ENCODE measurements at places on chromosomes 16 and 17. TPM values are rescaled to one million over a fixed set of nuclear protein-coding genes. Genes with fewer than 3 reads are reported as not detected.

Gene RARA
- 8.7 TPM for polyA plus RNA-seq

Gene HSD3B7
- 4.3 TPM for polyA plus RNA-seq

Gene SLC5A10
- not detected for polyA plus RNA-seq

Gene IL34
- 3.1 TPM for polyA plus RNA-seq

Gene SYCE1L
- polyA plus RNA-seq: 5.8 TPM

Gene PSMD11
- 360 TPM for polyA plus RNA-seq

Gene MILR1
- not detected for polyA plus RNA-seq

Gene HS3ST2
- polyA plus RNA-seq: 2.1 TPM

Gene ANKFN1
- not detected for polyA plus RNA-seq

Gene G6PC1
- not detected for polyA plus RNA-seq

DNA sequence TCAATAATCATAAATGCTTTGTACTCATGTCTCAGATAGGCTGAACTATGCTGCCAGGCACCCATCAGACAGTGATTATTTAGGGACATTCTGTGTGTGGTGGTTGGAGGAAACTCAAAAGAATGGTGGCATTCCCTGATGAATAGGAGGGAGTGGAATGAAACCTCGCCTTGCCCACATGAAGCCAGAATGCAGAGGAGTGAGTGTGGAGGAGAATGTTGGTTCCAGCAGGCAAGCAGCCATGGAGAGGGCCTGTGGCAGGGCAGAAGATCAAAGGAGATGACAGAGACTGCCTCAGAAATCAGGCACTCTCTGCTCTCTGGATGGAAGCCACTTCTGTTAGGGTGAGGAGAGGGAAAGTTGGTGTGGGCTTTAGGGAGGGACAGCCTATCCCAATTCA is 22.5 kb downstream of the KCTD19 start:
- DNase-seq: no peak

DNA sequence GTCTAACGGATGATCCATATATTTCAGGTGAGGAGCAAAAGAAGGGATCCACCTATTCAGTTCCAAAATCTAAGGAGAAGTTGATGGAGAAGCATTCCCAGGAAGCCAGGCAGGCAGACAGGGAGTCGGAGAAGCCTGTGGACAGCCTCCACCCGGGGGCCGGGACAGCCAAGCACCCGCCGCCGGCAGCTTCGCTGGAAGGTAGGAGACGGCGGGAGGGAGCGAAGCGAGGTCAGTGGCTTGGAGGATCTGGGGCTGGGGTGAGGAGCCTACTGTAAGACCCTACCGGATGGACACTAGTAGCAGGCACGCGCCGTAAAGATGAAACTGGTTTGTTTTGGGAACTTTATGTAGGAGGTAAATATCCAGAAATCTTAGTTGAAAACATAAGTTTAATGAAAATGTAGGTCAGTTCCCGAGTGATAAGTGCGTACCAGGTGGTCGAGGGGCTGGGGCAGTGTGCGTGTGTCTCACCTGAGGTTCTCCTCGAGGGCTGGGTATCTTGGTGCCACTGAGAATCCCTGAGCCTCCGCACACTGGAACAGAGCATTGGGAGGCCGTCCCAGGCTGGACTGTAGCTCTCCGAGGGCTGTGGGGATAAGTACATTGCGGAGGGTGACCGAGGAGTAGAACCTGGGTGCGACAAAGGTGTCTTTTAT is 714 bp downstream of the SPATA33 start:
- DNase-seq: no peak

- DNase-seq: peak; percentile 84
These were observed 21.2 kb downstream of the SMG6 start for GRCh38 chr17:2282297-2282873.

DNA sequence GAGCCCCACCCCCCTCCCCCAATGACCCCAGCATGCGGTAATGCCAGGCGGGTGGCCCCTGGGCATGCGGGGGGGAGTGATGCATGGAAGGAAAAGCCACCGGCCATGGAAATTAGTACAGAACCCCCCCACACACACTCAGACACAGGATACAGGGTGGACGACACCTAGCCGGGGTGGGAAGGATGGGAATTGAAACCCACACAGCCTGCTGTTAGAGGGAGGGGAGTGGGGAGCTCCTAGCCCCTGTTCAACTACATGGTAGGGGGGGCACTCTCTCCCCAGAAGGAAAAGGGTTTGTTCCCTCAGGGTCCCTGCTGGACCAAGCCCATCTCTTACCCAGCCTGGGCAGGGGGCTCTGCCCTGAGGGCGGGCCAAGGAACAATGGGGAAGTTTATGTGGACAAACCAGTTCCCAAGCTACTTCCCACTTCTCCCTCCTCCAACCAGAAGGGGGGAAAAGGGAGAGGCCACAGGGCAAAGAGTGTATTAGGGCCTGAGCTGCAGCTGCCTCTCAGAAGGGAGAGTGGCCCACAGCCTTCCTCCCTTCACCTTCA is 5.2 kb downstream of the TMUB2 start:
- peak; percentile 83 for DNase-seq

- no peak for DNase-seq
These were observed 41.2 kb downstream of the TTC19 start for GRCh38 chr17:16040710-16041251.

- DNase-seq: no peak
These were observed 681.0 kb upstream of the KIF2B start for GRCh38 chr17:53141731-53142130.

DNA sequence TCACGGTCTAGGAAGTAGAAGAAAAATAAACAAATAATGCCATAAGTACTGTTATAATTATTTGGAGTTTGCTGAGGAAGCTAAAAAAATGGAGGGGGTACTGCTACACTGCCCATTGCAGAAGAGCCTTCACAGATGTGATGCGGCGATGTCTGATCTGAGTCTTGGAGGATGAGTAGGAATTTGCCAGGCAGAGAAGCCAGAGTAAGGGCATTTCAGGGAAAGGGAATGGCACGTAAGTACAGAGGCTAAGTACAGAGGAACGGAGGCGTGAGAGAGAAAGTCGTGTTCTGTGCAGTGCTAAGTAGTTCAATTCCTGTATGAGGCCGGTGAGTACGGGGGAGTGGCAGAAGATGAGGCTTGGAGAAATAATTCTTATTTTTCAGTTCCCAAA is 741 bp upstream of the GRB2 start:
- no peak for DNase-seq

GRCh38 chr16:81861503-81861902 is 82.4 kb downstream of the PLCG2 start:
- no peak for DNase-seq

GRCh38 chr17:11369575-11369974 is 128.6 kb downstream of the SHISA6 start:
- DNase-seq: no peak

DNA sequence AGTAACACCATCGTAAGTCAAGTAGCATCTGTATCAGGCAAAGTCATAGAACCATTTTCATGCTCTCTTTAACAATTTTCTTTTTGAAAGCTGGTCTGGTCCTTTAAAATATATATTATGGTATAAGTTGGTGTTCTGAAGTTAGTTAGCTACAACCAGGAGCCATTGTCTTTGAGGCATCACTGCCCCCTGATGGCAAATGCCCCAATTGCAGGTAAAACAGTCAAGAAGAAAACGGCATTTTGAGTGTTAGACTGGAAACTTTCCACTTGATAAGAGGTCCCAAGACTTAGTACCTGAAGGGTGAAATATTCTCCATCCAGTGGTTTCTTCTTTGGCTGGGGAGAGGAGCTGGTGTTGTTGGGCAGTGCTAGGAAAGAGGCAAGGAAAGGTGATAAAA is 14.1 kb downstream of the TP53 start:
- DNase-seq: peak; percentile 85

- no peak for DNase-seq
These were observed 5.1 kb upstream of the CPSF4L start for GRCh38 chr17:73266796-73267195.

- peak; percentile 45 for DNase-seq
These were observed 3.9 kb upstream of the SGCA start for GRCh38 chr17:50161911-50162288.

GRCh38 chr16:55444754-55445485 is 34.1 kb upstream of the MMP2 start:
- no peak for DNase-seq

- DNase-seq: no peak
These were observed 87.6 kb downstream of the FOXL1 start for GRCh38 chr16:86665929-86666328.

DNA sequence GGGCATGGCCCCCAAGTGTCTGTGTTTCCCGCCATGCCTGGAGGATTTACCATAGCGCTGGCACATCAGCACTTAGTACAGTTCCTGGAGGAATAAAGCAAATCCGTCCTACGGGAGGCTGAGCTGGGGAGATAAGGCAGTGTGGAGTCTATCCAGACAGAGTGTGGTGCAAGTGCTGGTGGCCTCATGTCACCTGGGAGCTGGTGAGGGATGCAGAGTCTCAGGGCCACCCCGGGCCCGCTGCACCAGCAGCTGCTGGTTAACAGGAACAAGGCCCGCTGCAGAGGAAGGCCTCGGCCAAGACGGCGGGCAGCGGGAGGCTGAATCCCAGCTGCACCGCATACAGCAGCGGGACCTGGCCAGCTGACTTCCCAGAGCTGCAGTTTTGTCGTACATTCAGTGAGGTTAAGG is 57.3 kb upstream of the CDC42EP4 start:
- DNase-seq: no peak

DNA sequence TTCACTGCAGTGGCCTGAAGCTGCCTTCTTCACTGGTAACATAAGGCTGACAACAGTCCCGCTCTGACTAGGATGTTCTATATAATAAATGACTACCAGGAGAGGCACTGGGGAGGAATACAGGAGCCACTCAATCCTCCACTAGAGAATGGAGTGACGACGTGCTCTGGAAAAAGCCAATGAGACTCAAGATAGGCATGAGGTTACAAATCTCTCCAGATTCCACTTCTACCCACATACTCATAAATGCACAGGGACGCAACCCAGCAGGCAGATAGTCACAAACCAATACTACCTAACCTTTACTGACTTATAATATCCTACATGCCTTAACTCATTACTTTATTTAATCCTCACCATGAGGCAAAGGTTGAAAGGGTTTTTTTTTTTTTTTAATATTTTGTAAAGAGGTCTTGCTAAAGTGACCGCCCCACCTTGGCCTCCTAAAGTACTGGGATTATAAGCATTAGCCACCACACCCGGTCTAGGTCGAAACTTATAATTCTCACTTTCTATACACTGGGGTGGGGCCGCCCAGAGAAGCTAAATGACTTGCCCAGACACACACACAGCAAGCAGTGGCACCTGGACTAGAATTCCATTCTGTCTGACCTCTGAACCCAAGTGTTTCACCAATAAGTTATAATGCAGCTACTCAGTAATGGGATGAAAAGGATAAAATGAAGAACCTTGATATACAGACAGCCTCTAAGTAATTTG is 33.7 kb downstream of the TOM1L2 start:
- DNase-seq: no peak

GRCh38 chr16:30382111-30382881 is at the start of gene SEPTIN1:
Gene SEPTIN1 (minus strand): TSS chr16:30382561. CDS start chr16:30382542, 19 bp downstream.
- DNase-seq: no peak

GRCh38 chr17:82235775-82236141 is 6.9 kb downstream of the SLC16A3 start:
- no peak for DNase-seq

- DNase-seq: peak; percentile 44
These were observed 773 bp downstream of the NTN3 start for GRCh38 chr16:2471653-2472487.

- DNase-seq: no peak
These were observed 2.7 kb downstream of the ACOX1 start for GRCh38 chr17:75976175-75976848.

DNA sequence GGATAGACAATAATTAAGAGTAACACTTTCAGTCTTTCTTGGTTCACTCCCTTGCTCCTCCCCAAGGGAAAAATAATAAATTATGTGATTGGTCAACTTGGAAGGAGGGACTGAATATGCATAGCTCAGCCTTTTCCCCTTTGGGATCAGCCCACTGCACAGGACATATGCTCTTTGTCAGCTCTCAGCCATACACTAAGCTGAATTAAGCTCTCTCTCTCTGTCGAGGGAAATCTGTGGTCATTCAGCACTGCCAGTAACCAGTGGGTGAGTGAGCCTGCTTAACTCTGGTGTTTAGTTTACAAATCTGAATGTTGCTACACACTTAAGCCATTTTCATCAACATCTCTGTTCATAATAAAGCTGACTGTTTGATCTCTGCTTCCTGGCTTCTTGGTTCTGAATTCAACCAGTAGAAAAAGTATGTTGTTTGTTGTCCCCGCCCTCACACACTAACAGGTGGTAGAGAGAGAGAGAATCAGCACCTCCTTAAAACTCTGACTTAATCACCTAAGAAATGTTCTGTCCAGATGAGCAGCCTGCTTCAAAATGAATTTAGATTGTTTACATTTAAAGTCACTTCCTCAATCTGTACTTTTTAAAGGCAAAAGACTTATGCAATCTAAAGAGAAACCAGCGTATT is 102.3 kb upstream of the C17orf78 start:
- peak; percentile 8 for DNase-seq

DNA sequence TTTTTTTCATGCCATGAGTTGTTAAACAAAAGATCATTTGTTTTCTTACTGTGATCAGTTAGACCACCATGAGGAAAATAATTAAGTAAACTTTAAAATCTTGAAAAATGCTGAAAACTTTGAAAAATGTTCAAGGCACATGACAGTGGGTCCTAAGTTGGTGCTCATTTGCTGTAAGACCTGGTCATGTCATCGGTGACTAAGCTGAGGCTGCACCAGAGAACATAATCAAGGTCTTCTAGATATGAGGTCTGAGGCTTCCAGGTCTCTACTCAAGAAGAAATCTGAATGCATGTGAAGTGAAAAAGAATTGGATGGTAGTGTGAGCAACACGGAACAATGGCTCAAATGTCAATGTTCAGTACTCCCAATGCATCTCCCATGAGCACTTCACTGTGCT is 87.6 kb downstream of the CFDP1 start:
- DNase-seq: no peak

DNA sequence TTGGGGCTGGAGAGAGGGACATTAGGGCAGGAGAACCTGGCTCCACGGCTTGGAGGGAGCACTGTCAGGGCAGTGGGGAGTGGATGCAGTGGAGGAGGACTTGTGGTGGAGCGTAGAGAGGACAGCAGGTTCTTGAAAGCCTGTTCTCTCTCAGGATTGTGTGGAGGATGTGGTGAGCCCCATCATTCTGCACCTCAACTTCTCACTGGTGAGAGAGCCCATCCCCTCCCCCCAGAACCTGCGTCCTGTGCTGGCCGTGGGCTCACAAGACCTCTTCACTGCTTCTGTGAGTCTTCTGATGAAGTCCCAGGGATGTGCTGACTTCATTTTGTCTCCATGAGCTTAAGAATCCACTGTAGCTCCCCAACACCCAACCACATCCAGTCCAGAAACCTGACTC is 13.5 kb downstream of the COX6A2 start:
- no peak for DNase-seq

GRCh38 chr16:10883004-10883403 is 6.0 kb downstream of the CIITA start:
- peak; percentile 3 for DNase-seq
